Frontal cortex (tissue), 4 donors: ENCODE measurements at places on chromosomes 3 and 15. TPM values are rescaled to one million over a fixed set of nuclear protein-coding genes. Genes with fewer than 3 reads are reported as not detected.

GRCh38 chr3:59069838-59070237 is 20.0 kb upstream of the CFAP20DC start:
- DNase-seq, result no peak

DNA sequence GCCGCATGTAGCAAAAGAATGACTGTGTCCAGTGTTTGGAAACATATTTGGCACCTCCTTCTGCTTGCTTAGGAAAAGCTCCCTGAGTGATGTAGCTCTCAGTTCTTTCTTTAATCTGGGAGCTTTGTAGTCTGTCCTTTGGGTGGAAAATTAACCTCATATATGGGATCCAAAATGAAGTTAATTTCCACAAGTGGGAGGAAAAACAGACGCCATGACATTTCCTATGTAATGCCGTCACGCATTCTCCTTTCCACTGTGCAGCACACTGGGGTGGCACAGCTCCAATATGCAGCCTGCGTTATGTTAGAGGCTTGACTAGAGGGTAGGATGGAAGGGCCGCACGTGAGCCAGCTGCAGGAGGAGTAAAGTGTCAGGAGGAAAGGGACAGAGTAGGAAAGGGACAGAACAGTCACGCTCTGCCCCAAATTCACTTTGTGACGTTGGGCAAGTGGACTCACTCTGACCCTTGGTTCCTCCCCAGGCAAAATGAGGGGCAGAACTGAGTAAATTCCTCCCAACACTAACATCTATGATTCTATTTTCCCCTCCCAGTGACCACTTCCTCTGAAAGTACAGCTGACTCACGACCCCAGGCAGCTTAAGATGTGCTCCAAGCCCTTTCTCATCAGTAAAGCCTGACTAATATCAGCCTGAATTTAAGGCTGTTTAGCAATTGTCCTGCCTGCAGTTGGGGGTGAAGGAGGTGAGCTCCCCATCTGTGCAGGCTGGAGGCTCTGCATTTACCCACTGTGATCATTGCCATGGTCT is 176.5 kb upstream of the PFN2 start:
- DNase-seq, result no peak

Gene PYGO1
- 45.2 TPM for total RNA-seq

Gene TRIM42
- total RNA-seq, result not detected

GRCh38 chr15:69237718-69238117 is 61.0 kb upstream of the PAQR5 start:
- no peak for DNase-seq

GRCh38 chr3:168514252-168514651 is 418.5 kb upstream of the GOLIM4 start:
- DNase-seq, result no peak

Gene PLCH1
- total RNA-seq, result 19.2 TPM

DNA sequence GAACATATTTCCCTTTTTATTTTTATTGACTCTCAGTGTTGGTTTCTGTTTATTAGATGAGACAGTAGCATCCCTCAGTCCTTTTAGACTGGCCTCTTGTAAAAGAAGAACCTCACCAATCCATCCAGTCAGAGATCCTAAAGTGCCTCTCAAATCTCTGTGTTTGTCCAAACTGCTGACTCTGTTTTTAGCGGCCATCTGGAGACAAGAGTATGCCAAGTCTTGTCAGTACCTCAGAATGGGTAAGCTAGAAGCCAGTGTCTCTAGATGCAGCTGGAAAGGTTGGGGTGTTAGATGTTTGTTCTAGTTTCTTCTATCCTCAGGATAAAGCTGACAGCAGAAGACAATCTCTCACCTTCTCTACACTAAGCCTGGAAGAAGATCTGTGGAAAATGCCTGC is 537.7 kb upstream of the ZNF385D start:
- DNase-seq, result no peak

DNA sequence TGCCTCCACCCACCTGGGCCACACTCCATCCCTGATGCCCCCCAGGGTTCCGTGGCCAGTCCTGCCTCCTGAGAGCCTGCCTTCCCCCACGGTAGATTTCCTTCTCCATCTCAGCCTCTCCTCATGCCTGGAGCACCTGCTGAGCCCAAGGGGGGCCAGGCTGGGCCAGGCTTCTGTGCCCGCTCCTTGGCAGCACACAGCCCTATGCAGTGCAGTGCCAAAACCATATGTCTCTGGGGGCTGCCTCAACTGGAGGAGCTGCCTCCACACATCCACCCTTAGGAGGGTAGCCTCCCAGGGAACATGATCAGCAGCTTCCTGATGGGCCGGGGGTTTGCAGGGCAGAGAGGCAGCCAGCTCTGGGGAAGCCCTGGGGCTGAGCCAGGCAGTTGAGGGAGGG is 24.6 kb upstream of the GATA2 start:
- no peak for DNase-seq

- DNase-seq, result no peak
Measured at GRCh38 chr3:9036404-9037131, 73.3 kb upstream of the RAD18 start.

Gene RLBP1
- 3.3 TPM for total RNA-seq

- DNase-seq, result no peak
Measured at GRCh38 chr3:194470615-194471014, 16.2 kb downstream of the ATP13A3 start.

DNA sequence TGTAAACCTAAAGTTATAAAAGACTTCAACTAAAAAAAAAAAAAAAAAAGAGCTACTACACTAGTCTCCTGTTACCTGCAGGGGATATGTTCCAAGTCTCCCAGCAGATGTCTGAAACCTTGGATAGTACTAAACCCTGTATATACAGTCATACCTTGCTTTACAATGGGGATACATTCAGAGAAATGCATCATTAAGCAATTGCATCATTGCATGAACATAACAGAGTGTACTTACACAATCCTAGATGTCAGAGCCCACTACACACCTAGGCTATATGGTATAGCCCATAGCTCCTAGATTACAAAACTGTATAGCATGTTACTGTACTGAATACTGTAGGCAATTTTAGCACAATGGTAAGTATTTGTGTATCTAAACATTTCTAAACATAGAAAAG is 119.1 kb downstream of the GMPS start:
- DNase-seq, result no peak

- DNase-seq, result peak; percentile 25
Measured at GRCh38 chr3:63975723-63976122, 47.6 kb downstream of the PSMD6 start.

GRCh38 chr3:193857996-193858395 is 265.0 kb downstream of the OPA1 start:
- no peak for DNase-seq

Gene CCR9
- 0.41 TPM for total RNA-seq

DNA sequence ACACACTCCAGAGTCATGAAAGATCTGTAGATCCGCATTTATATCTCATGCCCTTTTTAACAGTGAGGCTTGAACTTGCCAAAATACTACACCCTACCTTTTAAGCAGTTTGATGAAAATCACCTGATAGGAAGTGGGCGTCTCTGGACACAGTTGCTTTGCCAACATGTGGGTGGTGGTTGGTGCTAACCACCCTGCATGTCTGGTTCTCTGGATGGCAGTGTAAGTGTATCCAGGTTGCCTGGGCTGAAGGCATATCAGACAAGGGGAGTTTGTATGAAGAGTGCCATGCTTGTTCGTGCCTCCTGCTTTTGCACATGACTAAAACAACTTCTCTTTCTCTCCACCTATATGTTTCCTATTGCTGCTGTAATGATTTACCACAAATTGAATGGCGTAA is 159.6 kb downstream of the GHSR start:
- no peak for DNase-seq

- DNase-seq, result no peak
Measured at GRCh38 chr3:29514170-29514569, 233.3 kb downstream of the RBMS3 start.

Gene PARP15
- total RNA-seq, result not detected

- DNase-seq, result no peak
Measured at GRCh38 chr15:50791486-50791885, 26.0 kb upstream of the SPPL2A start.

- DNase-seq, result no peak
Measured at GRCh38 chr3:158713094-158713499, 19.2 kb downstream of the RARRES1 start.

DNA sequence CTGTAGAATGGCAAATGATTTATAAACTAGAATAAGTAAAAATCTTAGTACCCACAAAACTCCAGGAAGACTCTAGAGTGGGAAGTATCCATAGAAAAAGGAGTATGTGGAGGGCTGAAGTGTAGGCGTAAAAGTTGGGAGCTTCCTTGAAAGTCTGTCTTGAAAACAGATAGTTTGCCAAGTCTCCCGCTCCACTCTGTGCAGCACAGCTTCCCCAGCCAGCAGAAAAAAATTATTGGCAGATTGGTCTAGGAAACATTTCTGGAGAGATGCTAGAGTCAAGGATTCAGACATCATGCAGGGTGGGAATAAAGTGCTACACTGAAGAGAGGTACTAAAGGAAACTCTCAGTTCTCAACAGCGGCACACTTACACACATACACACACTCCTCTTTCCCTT is 53.4 kb upstream of the CD200R1L start:
- no peak for DNase-seq

Gene TIMP4
- 3.3 TPM for total RNA-seq

DNA sequence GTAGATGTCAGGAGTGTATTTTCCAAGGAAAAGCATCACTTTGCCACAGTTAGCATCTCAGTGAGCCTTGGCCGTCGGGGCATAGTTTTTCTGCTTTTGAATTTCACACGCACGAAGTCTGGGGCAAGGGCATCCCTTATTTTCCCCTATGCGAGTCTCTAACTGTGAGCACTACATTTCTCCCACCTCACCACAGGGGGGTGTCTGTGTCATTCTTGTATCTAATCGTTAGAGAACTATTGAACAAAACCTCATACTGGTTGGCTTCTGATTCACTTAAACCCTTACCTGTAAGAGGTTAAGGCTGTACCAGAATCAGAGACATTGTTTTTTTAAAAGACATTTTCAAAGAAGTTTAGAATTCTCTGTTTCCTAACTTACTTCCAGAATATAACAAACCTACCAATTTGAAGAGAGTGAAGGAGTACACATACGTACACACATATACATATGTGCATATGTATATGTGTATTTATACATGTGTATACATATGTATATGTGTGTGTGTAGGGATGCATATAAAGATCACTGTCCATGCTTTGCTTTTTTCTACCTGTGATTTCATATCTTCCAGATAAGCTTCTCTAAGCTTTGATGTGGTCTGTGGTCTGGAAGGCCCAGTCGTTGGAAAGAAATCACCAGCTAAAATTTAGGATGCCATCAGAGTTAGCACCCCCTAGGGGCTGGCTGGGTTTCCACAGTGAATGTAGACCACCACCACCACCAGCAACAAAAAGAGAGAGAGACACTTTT is 49.4 kb downstream of the MYZAP start:
- peak; percentile 35 for DNase-seq

DNA sequence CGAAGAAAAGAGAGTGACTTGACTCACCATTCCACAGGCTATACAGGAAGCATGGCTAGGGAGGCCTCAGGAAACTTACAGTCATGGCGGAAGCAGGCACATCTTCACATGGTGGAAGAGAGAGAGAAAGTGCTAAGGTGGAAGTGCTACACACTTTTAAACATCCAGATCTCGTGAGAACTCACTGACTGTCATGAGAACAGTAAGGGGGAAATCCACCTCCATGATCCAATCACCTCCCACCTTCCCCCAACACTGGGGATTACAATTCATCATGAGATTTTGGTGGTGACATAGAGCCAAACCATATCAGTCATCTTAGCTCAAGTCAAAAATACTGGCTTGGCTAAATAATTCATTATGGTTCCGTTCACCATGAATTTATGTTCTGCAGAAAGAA is 45.3 kb upstream of the NEDD4 start:
- DNase-seq, result no peak

- no peak for DNase-seq
Measured at GRCh38 chr3:189630767-189631372, 319 bp upstream of the TP63 start.

GRCh38 chr3:59313365-59313764 is 263.5 kb upstream of the CFAP20DC start:
- DNase-seq, result no peak

DNA sequence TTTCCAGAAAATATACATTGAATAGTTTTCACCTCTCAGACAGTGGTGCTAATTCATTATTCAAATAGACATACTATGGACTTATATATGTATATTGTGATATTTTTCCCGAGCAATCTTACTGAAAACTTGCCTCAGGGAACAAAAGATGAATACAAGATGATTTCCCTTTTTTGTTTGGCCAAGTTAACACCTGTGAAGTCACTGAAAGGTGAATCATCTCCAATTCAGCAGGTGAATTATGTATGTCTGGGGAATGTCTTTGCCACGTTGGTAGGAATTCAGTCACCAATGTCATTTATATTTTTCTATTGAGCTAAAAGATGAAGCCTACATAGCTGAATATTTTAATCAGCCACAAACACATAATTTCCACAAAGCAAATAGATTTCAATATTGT is 88.2 kb downstream of the GPR156 start:
- DNase-seq, result no peak

- DNase-seq, result no peak
Measured at GRCh38 chr3:126422121-126422520, 27.4 kb downstream of the CFAP100 start.

DNA sequence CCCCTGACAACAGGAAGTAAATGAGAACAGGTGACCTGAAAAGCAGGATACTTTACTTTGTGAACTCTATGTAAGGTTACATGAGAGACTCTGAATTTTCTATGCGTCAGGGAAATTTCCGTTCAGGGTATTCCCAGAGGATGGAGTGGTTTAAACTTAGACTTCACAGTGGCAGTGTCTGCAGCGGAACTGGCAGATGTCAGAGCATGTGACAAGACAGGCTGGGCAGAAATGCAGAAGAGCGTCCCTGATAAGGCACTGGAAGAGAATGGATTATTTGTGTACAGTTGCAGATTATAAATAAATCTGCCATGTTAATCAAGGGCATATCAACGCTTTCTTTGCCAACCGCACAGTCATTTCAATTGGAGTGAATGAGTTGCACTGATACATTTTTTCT is 598.4 kb upstream of the ZNF717 start:
- peak; percentile 27 for DNase-seq

DNA sequence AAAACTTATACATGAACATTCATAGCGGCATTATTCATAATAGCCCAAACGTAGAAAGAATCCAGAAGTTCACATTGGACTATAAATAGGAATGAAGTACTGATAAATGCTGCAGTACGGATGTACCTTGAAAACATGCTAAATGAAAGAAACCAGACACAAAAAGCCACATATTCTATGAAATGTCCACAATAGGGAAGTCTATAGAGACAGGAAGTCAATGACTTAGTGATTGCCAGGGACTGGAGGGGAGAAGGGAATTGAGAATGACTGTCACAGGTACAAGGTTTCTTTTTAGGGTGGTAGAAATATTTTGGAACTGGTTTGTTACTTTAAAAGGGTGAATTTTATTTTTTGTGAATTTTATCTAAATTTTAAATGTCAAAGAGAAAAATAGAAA is 71.4 kb upstream of the SKOR1 start:
- no peak for DNase-seq

DNA sequence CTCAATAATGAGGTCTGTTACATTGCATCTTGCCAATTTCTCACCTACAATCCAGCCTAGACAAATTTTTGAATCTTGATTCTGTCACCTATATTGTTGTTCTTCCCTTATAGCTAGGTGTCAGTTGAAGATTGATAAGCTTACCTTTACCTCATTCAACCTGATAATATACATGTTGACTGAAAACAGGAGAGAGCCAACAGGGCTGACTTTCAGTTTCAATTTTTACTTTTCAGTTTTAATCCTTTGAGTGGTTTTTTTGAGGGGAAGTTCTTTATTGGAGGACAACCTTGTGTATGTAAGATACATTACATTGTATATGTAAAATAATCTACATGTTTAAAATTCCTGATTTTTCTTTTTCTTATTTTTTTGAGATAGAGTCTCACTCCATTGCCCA is 5.8 kb downstream of the ATP13A5 start:
- DNase-seq, result no peak
